ENCODE measurements at places on chromosomes 2 and 18.
A peak's percentile ranks its signal among the peaks of the same experiment; 100 is the strongest.

GRCh38 chr18:78138983-78139496, 840.6 kb upstream of the SALL3 start:
- no peak for DNase-seq
- no peaks in the 10 kb centered on the region for H3K36me3 ChIP-seq
- peaks cover 3% of the 10 kb centered on the region for H3K27me3 ChIP-seq

DNA sequence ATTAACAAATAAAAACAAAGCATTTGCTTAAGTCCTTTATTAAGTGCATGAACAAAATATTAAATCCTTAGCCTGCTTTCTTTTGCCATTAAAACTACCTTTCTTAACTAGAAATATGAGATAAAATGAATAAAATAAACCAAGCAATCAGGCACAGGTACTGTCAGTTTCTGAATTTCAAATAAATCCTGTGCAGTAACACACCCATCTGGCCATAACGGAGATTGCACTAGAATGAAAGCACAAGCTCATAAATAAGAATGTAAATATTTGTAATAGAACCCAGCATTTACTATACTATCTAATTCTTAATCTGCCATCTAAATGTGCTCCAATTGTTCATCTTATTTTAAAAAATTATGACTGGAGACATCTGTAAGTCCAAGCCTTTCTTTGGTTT, 31.9 kb downstream of the PRKRA start:
- no peak for DNase-seq
- H3K27me3 ChIP-seq: no peaks in the 10 kb centered on the region
- H3K36me3 ChIP-seq: peaks cover 2% of the 10 kb centered on the region
- H3K27ac ChIP-seq: no peak overlapping the region
- H3K4me3 ChIP-seq: no peak overlapping the region

GRCh38 chr2:23993736-23994269, 16.1 kb upstream of the MFSD2B start:
- H3K27me3 ChIP-seq: no peaks in the 10 kb centered on the region
- H3K27ac ChIP-seq: no peak overlapping the region
- DNase-seq: no peak
- peaks cover 11% of the 10 kb centered on the region for H3K36me3 ChIP-seq

DNA sequence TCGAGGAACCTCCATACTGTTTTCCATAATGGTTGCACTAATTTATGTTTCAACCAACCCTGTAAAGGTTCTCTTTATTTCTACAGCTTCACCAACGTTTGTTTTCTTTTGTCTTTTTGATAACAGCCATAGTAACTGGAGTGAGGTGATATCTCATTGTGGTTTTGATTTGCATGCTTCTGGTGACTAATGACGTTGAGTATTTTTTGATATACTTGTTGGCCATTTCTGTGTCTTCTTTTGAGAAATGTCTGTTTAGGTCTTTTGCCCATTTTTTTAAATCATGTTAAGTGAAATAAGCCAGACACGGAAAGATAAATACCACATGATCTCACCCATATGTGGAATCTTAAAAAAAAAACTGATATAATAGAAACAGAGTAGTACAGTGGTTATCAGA, 74.8 kb upstream of the SMIM21 start:
- no peak overlapping the region for H3K4me3 ChIP-seq
- no peak for DNase-seq
- H3K27ac ChIP-seq: no peak overlapping the region

DNA sequence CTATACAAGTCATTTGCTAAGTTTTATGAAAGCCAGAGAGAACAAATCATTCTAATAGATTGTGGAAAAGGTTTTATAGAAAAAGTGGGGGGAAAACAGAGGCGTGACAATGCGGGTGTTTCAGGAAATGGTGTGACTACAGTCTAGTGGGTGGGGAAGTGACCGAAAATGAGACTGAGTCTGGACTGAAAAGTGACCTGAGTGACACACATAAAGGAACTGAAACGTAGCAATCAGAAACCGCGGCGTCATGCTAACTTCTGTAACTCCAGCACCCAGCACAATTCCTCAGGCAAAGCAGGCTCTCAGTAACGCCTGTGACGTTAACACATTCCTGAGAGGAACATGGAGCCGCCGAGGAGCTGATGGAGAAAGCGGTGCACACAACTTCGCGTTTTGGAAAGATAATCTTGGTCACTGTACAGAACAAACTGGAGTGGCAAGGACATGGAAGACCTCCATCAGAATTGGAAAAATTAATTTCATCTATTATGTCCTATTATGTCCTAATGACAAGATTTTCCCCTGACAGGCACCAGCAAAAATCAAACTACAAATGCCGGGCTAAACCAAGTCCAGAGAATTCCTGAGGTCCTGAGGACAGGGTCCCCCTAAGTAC, 1.4 kb upstream of the CD226 start:
- H3K27ac ChIP-seq: no peak overlapping the region
- H3K27me3 ChIP-seq: no peaks in the 10 kb centered on the region
- H3K36me3 ChIP-seq: peaks cover 3% of the 10 kb centered on the region
- no peak overlapping the region for H3K4me3 ChIP-seq

- DNase-seq: no peak
- H3K27me3 ChIP-seq: no peaks in the 10 kb centered on the region
- no peak overlapping the region for H3K27ac ChIP-seq
- H3K4me3 ChIP-seq: no peak overlapping the region
- no peaks in the 10 kb centered on the region for H3K4me1 ChIP-seq
Observed at GRCh38 chr2:115412501-115412900, 970.1 kb downstream of the DPP10 start.

DNA sequence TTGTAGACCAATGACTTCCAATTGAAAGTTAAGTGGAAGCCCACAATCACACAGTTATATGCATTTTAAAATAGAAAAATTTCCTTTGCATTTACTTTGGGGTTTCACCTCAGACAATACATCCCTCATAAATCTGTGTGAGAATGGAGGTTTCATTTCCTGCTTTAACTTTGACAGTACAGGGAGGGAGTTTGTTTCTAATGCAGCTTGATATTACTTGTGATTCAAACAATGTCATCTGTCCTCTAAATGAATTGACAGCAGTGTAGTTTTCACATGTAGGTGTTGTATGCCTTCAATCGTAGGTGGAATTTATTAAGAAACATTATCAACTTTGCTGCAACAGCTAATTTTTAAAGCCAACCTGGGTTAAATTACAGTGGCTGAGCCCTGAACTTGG, 75.2 kb downstream of the TMEFF2 start:
- no peak overlapping the region for H3K27ac ChIP-seq
- DNase-seq: no peak
- no peaks in the 10 kb centered on the region for H3K36me3 ChIP-seq
- H3K4me1 ChIP-seq: no peaks in the 10 kb centered on the region
- peaks cover 4% of the 10 kb centered on the region for H3K27me3 ChIP-seq

GRCh38 chr2:46981662-46982350, 66.2 kb upstream of the MCFD2 start:
- H3K4me3 ChIP-seq: peak overlapping the region; percentile 27
- H3K27ac ChIP-seq: peak overlapping the region; percentile 71
- H3K36me3 ChIP-seq: peaks cover 21% of the 10 kb centered on the region
- no peaks in the 10 kb centered on the region for H3K27me3 ChIP-seq
- peaks cover 69% of the 10 kb centered on the region for H3K4me1 ChIP-seq

DNA sequence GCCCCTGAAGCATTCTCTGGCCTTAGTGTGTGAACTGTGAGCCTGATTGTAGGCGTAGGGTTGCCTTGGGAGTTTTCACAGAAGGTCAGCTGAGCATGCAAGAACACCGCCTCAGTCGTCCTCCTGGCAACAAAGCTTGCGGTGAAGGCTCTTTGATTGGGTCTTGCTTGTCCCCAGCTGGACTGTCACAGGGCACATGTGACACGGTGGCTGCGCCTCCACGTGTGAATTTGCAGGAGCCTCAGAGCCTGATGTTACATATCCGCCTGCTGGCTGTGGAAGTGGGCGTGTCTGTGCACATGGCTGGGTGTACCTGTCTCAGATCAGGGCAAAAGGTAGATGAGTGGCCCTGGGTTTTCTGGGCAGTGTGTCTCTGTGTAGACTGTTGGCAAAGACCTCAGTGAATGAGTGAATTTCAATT, 228.7 kb downstream of the HAUS1 start:
- no peak overlapping the region for H3K27ac ChIP-seq
- peaks cover 32% of the 10 kb centered on the region for H3K27me3 ChIP-seq
- H3K4me3 ChIP-seq: peak overlapping the region; percentile 54
- DNase-seq: no peak
- H3K4me1 ChIP-seq: peaks cover 18% of the 10 kb centered on the region

DNA sequence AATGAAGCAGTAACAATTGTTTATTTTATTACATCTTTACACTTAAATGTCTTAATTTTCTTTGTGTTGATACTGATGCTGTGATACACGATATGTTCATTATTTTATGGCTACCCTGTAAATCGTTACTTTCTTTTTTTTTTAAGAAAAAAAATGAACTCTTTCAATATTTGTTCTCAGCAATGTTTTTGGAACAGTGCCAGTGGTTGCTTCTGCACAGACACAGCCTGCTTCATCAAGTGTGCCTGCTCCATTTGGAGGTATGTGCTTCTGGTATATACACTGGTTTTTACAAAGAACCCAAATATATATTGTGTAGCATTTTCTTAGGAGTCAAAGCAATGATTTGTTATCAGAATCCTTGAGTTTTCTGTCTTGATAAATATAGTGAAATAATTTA, 62.2 kb upstream of the SCYGR2 start:
- H3K4me1 ChIP-seq: peaks cover 12% of the 10 kb centered on the region
- H3K27ac ChIP-seq: no peak overlapping the region
- H3K36me3 ChIP-seq: peaks cover 30% of the 10 kb centered on the region
- H3K27me3 ChIP-seq: no peaks in the 10 kb centered on the region

DNA sequence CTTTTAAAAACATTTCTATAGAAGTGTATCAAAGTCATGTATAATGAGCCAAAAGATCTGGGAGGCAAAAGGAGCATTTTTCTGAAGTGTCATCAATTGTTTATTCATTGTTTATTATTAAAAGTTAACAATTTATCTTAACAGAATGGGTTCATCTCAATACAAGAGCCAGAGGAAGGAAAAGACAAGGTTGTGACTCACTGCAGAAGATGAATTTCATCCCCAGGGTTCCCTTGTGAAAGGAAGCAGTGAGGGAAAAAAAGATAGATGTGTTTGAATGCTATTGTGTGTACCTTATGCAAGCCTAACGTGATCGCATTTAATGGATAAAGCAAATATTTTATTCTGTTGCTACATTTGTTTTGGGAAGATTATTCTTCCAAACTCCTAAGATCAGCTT, 286.3 kb downstream of the PIEZO2 start:
- DNase-seq: no peak
- no peaks in the 10 kb centered on the region for H3K4me1 ChIP-seq
- H3K36me3 ChIP-seq: peaks cover 4% of the 10 kb centered on the region
- H3K27ac ChIP-seq: no peak overlapping the region
- no peak overlapping the region for H3K4me3 ChIP-seq

GRCh38 chr18:76821875-76822505, 367 bp upstream of the ZNF236 start:
- H3K4me1 ChIP-seq: peaks cover 34% of the 10 kb centered on the region
- peak; percentile 80 for DNase-seq
- peak overlapping the region; percentile 91 for H3K4me3 ChIP-seq
- H3K36me3 ChIP-seq: no peaks in the 10 kb centered on the region
- H3K27ac ChIP-seq: peak overlapping the region; percentile 91
- no peaks in the 10 kb centered on the region for H3K27me3 ChIP-seq

GRCh38 chr2:96407041-96407918, 71.7 kb downstream of the NCAPH start:
- no peaks in the 10 kb centered on the region for H3K36me3 ChIP-seq
- DNase-seq: peak; percentile 49
- H3K4me1 ChIP-seq: peaks cover 5% of the 10 kb centered on the region
- H3K27ac ChIP-seq: peak overlapping the region; percentile 1
- no peaks in the 10 kb centered on the region for H3K27me3 ChIP-seq
- H3K4me3 ChIP-seq: no peak overlapping the region

DNA sequence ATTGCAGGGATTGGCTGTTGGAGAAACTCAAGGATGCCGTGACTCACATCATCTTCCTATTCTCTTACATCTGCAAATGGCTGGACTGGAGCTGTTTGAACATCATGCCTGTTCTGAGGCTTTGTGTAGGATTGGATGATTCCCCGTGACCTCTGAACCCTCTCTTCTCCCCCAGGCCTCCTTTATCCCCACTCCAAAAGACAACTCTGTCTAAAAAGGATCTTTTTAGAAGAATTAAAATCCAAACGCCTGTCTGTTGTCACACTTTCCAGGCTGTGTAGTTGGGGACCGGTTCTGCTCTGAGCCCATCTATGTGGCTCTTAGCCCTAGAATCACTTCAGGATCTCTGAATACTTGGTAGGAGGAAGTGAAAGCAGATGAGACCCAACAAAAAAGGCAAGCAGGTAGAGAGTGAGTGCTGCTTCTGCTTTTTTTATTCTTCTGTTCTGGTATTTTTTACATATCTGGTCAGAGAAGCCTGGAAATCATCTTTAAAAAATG, 565 bp downstream of the SP140 start:
- H3K27me3 ChIP-seq: no peaks in the 10 kb centered on the region
- peak overlapping the region; percentile 93 for H3K4me3 ChIP-seq
- DNase-seq: peak; percentile 62
- peaks cover 15% of the 10 kb centered on the region for H3K36me3 ChIP-seq
- peaks cover 44% of the 10 kb centered on the region for H3K4me1 ChIP-seq
- peak overlapping the region; percentile 97 for H3K27ac ChIP-seq

DNA sequence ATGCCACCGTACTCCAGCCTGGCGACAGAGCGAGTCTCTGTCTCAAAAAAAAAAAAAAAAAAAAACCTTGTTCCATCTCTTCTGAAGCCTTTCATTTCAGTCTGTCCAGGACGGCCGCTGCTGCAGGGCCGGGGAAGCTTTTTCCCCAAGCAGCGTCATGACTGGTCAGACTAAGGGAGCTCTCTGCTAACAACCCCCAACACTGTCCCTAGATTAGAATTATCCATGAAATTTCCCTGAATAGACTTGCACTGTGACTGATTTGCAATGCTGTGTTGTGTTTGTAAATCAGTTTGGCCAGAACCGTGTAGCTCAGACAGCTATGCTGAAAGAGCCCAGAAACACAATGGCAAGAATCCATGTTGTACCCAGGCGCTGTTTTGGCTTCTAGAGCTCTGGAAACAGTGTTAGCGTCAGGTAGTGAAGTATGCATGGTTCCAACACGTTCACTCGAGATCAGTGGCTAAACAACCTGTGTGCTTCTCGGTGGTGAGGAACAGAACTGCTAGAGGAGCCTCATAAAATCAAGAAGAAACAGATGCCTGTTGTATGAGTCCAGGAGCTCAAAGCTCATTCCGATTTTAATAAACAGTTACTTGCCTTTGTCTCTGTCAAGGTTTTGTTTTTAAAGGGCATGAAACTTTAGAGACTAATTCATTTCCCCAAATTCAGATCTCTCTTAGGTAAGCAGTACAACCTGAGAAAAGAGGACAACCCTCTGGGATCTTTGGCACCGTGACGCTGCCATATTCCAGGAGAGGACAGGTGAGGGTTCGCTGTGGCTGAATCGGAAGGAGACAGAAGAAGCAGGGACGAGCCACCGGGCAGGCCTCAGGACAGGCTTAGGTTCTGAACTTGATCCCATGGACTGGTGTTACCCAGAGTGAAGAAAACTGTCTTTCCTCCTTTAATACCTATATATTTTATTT, 43.5 kb downstream of the GORASP2 start:
- no peak for DNase-seq
- H3K27me3 ChIP-seq: no peaks in the 10 kb centered on the region
- H3K27ac ChIP-seq: peak overlapping the region; percentile 49
- H3K4me1 ChIP-seq: peaks cover 4% of the 10 kb centered on the region
- H3K4me3 ChIP-seq: peak overlapping the region; percentile 88
- no peaks in the 10 kb centered on the region for H3K36me3 ChIP-seq
